ENCODE measurements at places on chromosomes 13 and 19.

GRCh38 chr19:18915639-18916038 is 3.5 kb downstream of the COPE start:
- no peak for DNase-seq

- DNase-seq, result no peak
Measured at GRCh38 chr19:11102944-11103343, 13.7 kb downstream of the LDLR start.

GRCh38 chr13:59409634-59410200 is 754.0 kb downstream of the DIAPH3 start:
- no peak for DNase-seq

DNA sequence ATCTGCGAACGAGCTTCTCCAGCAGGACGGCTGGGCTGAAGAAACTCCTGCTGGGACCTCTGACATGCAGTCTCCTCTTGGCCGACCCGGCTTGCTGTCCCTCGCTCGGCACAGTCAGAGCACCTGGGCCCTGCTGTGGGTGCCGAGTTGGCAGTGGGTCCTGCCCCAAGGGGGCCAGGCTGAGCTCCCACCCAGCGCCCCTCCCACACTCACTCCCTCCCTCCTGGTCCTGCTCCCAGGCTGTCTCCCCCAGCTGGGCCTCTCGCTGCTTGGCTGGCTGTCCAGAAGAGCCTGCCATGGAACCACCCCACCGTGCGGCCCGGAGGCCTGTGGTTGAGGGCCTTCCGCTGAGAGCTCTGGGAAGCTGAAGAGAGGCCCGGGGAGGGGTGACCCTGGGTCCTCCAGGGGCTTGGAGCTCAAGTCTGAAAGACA is 6.0 kb downstream of the AKT2 start:
- DNase-seq, result no peak

DNA sequence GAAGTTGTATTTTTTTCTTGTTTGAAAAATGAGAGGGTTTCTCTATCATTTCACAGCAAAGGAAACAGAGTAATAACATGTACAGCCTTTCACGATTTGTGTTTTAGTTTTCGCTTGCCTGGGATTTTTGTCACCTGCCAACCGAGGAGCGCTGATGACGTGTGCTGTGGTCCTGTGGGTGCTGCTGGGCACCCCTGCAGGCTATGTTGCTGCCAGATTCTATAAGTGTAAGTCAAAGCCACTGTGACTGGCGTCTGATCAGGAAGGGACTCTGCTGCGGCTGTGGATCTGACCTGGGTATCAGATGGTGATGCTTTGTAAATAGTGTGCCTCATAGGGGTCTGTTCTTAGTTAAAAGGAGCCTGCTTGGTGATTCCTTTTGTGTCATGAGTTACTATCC is 45.6 kb downstream of the TM9SF2 start:
- DNase-seq, result no peak

DNA sequence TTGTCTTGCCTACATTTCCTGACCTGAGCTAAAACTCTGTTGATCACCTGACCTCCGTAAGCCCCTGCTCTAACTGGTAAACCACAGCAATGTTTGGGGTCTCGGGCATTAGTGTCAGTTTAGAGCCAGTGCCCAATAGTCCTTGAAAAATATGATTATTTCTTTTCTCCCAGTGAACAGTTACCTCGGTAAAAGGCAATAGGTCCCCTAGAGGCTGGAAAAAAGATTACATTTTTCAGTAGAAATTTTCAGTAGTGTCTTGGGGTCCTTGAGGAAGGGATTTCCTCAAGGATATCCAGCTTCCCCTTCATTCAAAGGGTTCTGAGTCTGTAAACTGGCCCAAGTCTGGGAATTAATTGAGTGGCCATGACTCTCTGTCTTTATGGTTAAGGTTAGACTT is 177.5 kb downstream of the SLC7A1 start:
- no peak for DNase-seq

DNA sequence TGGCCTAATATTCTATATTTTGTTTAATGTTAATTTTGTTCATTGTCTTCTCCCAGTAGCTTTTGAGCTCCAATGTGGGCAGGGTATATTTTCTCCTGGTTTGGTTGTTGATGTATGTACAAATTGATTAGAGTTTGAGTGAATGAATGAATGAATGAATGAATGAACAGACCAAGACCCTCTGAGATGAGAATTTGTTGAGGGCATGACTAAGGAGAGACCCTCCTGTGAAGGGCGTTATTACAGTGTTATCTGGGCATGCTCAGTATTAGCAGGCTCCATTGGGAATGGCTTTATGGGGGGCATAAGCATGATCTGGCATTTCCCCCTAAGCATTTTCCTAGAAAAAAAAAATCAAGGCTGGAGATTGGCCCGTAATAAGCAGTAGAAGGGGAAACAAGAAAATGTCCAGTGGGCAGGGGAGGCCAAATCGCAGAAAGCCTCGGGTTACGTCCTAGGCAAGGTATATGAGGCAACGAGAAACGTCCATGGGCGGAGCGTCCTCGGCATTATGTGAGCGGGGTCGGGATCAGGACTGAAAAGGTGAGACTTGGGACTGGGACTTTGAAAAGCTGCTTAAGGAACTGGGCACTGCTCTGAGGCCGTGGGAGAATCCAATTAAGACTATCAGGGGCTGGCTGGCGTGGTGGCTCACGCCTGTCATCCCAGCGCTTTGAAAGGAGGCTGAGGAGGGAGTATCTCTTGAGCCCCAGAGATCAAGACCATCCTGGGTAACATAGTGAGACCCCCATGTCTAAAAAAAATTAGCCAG is 904 bp upstream of the ARHGAP33 start:
- DNase-seq, result no peak
